CD4-positive, alpha-beta T cell treated with Interleukin-1 beta for 1 hour (primary cell): ENCODE measurements at places on chromosomes 6 and 20.

GRCh38 chr20:47228654-47229053 is 127.8 kb downstream of the ZMYND8 start:
- no peak for DNase-seq

DNA sequence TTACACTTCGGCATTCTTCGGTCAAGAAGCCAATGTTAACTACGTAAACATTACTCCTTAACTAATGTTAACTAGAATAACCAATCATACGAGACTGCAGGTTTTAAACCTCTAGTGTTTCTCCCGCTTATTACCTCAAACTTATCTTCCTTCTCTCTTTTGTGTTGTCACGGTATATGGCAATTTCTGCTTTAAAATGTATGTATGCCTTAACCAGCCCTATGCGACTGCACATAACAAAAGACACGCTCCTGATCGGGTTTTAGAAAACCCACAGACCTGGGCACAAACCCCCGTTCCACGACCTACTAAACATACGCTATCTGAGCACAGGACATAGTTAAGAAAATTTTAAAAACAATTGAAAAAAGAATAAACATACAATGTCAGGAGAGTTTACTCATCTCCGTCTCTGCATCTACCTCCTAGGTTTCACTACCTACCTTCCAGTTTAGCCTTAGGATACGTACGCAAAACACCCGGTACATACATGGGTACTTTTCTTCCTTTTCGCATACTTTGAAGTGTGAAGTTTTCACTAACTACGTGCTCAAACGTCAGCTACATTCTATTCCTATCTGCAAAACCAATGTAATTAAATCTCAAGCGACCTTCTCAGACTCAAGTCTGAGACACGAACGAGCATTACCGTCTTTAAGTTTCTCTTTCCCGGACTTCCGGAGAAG is 1.1 kb downstream of the CD164 start:
- DNase-seq: no peak

DNA sequence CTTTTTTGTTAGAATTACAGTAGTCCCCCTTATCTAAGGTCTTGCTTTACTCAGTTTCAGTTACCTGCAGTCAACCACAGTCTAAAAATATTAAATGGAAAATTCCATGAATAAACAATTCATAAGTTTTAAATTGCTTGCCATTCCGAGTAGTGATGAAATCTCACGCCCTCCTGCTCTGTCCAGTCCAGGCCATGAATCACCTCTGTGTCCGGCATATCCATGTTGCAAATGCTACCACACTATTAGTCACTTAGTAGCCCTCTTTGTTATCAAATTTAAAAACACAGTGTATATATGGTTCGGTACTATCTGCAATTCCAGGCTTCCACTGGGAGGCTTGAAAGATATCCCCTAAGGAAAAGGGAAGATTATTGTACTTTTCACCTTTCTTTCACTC is 164.6 kb upstream of the FAM83B start:
- DNase-seq: no peak

GRCh38 chr20:1312308-1312707 is 16.6 kb downstream of the SDCBP2 start:
- no peak for DNase-seq

DNA sequence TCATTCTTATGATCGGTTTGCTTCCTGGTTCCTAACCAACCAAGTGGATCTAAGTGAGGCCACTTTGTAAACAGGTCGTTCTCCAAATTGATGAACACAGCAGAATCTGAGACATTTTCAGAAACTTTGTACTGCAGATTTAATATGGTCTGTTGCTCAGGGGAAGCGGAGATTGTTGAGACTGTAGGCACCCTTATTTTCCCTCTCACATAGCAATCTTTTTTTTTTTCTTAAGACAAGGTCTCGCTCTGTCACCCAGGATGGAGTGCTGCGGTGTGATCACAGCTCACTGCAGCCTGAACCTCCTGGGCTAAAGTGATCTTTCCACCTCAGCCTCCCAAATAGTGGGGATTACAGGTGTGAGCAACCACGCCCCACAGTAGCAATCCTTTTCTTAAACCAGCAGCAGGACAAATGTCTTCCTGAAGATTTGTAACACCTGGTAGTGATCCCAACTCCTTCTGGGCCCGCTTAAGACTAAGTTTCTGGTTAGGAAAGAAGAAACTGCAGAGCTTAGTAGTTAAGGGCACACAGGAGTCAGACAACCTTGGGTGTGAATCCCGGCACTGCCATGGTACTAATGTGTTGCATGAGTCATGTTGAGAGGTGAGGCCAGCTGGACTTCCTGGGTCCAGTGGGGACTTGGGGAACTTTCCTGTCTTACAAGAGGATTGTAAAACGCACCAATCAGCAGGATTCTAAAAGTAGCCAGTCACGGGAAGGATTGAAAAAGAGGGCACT is 48.4 kb upstream of the EZR start:
- peak; percentile 22 for DNase-seq

- DNase-seq: no peak
These were observed 118.9 kb upstream of the SSTR4 start for GRCh38 chr20:22916021-22916842.

GRCh38 chr20:54763366-54763765 is 288.0 kb downstream of the DOK5 start:
- DNase-seq: no peak

DNA sequence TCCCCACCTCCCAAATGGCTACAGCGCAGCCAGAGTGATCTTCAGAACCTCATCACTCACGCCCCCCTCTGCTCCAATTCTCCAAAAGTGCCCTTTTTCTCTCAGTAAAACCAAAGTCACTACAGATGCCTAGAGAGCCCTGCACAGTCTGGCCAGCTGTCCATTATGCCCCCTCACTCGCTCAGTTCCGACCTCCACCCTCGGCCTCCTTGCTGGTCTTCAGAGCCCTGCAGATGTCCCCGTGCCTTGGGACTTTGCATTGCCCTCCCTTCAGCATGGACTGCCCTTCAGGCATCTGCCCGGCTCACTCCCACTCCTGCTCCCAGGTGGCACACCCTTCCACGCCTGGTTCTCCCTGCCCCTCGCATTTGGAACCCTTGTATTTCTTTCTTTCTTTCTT is 1.1 kb upstream of the RAET1E start:
- no peak for DNase-seq

- no peak for DNase-seq
These were observed 45.9 kb upstream of the CTNNBL1 start for GRCh38 chr20:37647946-37648345.

DNA sequence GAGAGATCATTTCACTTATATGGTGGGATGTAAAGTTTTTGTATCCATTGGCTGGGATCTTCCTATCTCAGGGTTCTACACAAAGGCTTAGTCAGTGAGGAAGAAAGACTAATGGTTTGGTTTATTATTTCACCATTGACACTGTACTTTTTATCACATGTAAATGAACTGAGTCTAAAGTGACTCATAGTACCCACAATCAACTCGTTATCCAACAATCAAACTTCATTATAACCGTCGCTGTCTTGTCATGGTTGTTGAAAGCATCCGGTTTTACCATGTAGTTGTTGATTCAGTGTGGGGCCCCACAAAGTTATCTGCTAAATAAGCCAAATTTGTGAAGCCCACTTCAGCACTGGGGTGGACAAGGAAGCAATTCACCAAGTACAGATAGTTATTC is 55.8 kb upstream of the MTRF1L start:
- no peak for DNase-seq

DNA sequence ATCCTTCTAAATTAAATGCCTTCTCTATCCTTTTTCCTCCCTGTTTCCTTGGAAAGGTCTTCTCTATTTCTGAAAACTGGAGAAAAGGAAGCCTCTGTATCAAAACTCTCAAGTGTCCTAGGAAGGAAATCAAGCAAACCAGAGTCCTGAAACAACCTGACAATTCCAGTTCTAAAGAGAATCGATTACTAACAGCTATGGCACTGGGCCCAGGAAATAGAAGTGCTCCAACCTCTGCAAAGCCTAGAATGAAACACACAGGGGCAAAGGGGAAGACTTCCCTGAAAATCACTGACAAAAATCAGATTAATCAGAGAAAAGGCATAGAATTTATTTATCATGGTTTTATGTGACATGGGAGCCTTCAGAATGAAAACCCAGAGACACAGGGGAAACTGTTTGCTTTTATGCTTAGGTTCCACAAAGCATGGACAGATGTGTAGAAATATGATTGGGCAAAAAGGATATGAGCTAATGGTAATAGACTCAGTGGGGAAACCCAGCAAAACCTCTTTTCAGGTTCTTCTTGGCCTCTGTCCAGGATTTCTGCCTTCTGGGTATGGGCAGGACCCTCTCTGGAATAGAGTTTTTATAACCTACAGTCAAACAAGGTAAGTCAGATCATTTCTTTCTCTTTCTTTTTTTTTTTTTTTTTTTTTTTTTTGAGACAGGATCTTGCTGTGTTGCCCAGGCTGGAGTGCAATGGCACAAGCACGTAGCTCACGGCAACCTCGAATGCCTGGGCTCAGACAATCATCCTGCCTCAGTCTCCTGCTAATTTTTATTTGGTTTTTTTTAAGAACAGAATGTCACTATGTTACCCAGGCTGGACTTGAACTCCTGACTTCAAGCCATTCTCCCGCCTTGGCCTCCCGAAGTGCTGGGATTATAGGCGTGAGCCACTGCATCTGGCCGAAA is 91.7 kb downstream of the CD24 start:
- DNase-seq: no peak

DNA sequence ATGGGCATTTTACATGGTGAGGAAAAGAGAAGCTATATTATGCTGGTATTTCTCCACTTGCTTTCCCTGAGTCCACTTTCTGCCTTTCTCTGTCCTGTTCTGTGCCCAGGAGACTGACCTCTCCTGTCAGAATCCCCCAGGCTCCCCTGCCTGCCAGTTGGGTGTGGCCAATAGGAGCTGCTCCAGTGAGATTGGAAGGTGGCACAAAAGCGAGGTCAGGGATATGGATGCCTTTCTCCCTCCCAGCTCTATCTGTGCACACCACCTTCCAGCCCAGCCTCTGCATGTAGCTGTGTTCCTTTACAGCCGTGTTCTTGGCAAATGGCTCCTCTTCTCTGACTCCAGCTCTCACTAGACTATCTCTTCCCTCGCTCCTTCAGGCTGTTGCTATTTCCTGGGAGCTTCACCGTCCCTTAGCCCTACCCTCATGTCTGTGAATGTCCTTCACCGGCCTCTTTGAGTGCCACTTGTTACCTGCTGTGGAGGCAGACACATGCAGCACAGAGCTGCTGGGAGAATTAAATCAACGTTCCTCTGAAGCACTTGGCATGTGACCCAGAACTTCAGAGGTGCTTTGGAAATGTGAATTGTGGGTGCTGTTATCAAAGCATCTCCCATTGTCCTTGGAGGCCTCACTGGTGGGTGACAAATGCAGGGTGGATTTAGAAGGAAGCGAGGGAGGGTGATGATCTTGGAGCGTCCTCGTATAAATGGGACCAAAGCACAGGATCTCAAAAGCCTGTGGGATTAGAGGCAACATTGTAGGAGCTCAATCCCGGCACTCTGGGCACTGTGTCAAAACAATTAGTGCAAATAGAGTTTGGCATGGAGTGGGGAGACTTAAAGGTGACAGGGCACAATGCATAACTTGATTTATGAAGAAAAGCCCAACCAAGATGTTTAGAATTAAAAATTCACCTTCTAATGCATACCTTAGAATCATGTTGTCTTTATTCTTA is 28.9 kb upstream of the RALGAPA2 start:
- DNase-seq: no peak

DNA sequence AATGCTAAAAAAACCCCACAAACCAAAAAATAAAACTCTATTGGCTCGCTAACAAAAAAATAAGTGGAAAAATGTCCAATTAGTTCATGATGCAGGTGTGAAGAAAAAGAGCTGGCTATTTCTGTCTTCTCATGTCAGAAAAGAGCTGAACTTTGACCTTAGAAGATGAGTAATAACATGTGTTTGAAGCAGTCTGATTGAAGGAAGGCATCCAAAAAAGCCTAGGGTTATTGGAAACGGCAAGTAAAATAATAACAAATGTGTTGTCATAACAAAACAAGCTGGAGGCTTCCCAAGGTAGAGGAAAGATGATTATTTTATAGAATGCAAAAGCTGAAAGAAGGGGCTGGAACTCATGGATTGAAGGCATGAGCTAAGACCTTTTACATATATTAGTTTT is 94.4 kb upstream of the FAM184A start:
- DNase-seq: no peak

DNA sequence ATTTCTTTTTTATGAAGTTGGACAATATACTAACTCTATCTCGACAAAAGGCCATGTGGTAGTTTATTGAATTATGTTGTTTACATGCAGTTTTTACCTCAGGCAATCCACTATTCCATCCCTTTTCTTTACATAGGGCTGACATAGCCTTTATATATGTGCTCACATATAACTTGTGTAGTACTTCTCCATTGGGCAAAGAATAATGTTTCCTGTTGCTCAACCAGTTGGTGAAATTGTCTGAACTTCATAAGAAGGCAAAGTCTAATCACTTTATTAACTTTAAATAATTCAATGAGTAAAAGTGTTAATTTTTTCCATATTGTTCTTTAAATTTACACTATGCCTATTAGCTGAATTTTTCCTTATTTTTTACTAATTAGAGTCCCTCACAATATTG is 1272.1 kb downstream of the EPHA7 start:
- no peak for DNase-seq

- no peak for DNase-seq
These were observed 41.6 kb upstream of the SYNCRIP start for GRCh38 chr6:85684133-85684808.

DNA sequence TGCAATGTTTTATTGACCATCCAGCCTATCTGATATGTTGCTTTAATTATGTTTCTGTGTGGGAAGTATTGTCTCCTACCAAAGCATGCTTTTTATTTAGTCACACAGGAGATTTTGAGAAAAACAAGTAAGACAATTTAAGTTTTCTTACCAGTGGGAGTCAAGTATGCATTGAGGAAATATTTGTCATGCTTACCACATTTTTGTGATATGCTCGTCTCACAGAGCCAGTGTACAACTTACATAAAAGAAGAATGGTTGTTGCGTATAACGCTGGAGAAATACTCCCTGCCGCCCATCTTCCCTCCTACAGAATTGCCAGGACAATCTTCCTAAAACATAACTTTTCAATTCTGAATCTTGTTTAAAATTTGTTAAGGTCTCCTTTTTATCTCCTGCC is 37.1 kb upstream of the FILIP1 start:
- no peak for DNase-seq

- no peak for DNase-seq
These were observed 203.9 kb downstream of the HAO1 start for GRCh38 chr20:7736336-7736735.

- DNase-seq: no peak
These were observed 30.3 kb upstream of the ADGRG6 start for GRCh38 chr6:142271476-142271875.

GRCh38 chr6:7467007-7467897 is 74.2 kb upstream of the DSP start:
- DNase-seq: no peak

DNA sequence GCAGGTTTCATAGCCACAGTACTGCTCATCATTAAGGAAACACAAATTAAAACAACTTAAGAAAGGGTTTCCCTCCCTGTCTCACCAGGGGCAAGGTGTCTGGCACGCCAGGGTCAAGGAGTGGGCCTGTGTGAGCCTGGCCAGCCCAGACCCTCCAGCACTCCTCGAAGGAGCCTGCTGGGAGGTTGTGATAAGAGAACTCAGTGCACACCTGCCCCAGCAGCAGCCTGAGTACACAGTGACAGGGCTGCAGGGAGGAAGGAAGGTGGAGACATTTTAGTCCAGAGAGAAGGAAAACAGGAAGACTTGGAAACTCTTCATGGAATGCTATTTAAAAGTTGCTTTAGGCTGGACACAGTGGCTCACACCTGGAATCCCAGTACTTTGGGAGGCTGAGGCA is 14.1 kb downstream of the NINL start:
- DNase-seq: no peak

- no peak for DNase-seq
These were observed 27.4 kb downstream of the GJA10 start for GRCh38 chr6:89921691-89922090.

GRCh38 chr6:32371229-32371628 is 474 bp downstream of the TSBP1 start:
- no peak for DNase-seq
